GM06990 (cell line): ENCODE measurements at places on chromosomes 1 and 21.

DNA sequence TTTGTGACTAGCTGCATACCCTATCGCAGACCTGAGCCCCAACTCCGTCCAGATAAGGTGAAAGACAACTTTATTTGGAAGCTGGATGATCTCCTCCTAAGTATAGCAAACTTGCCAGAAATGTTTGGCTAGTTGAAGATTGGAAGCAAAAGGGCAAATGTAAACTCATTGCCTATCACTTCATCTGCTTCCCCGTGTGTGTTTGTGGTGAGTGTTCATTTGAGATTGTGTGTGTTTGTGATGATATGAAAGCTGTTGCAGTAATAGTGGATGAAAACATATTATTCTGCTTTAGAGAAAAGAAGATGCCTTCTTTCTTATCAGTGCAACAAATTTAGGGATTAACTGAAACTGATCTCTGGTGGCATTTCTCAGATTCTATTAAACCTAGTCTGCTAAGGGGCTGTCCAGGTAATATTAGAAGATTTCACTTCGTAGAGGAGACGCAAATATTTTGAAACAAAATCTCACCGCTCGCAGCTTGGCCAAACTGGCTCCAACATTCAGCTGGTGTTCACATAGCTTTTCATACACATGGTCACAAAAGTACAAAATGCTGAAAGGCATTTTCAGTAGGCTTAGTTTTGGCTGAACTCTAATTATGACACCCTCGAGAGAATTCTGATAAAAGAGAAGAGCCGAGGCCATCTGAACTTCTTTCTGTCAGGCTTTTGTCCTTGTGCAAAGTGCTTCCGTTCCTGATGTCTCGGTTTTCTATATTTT is 1.1 kb downstream of the TBX19 start:
- DNase-seq, result no peak

- DNase-seq, result no peak
Observed at GRCh38 chr1:185789501-185790193, 55.5 kb downstream of the HMCN1 start.

DNA sequence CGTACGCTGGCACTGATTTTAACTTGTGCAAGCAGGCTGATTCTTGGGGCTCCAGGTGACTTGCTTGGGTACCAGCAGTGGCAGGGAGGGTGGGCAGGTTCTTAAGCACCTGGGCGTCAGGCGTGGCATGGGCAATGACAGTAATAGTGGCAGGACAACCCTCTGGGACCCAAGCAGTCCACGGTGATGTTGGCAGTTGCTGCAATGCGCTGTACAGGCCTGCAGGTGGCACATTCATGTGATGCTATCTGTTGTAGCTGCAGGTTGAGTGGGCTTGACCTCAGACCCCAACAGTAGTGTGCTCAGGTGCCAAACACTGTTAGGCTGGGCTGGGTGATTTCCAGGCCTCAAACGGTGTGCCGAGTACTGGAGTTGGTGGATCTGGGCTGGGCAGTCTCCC is 10.2 kb upstream of the OR10J4 start:
- DNase-seq, result no peak

DNA sequence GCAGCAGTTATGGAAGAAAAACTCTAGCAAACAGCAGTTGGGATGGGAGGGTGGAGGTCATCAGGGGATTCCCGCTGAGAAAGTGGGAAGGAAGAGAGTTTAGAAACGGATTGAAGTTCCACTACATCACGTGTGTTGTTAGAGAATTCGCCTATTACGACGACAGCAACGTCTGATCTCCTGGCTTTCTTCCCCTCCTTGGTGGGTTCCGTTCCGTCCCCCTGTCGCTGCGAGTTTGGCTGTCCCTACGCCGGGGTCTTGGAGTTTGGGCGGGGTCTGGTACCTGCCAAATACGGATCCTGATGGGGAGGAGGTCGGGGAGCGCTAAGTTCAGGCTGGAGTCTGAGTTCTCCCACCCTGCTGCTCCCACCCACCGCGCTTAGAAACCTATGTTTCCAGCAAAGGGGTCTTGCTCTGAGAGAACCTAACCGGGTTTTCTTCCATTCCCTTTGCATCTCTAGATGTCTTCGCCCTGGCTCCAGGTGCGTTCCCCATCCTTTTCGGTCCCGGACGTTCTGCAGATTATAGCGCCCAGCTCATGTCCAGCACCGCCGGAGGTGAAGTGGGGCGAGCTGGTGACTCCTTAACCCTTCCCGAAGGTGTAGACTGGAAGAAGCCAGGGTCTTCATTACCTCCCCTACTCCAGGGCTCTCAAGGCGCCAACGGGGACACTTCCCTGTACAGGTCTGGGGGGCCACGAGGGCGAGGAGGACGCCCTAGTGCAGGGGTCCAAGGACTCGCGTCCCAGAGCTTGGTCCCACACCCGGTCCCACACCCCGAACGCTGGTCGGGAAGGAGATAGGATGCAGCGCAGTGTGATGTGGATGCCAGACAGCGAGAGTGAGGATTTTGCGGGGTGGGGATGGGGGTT is 641 bp upstream of the KCNK2 start:
- no peak for DNase-seq

GRCh38 chr1:108829498-108829916 is 27.4 kb downstream of the AKNAD1 start:
- no peak for DNase-seq

GRCh38 chr1:68140536-68140935 is 90.1 kb upstream of the DIRAS3 start:
- DNase-seq, result no peak

GRCh38 chr1:41791667-41792484 is 126.8 kb downstream of the HIVEP3 start:
- DNase-seq, result no peak

- no peak for DNase-seq
Observed at GRCh38 chr1:64479874-64480273, 9.9 kb downstream of the CACHD1 start.

- no peak for DNase-seq
Observed at GRCh38 chr1:69643266-69643665, 75.5 kb downstream of the LRRC7 start.

DNA sequence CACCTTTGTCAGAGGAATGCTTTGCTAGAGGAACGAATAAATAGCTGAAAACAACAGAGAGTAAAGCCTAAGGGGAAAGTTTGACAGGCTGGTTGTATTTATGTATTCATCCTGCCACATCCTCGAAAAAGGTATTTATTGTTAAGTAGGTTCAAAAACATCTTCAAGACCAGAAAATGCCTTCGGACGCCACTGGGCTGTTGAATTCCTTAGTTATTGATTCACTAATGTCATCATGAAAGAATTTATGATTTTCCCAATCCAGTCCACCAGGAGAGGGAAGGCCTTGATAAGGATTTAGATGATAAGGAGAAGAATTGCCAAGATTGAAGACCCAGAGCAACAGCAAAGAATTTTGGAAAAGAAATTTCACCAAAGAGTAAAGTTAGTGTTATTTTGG is 35.2 kb upstream of the MAB21L3 start:
- no peak for DNase-seq

GRCh38 chr1:198187973-198188588 is 31.3 kb downstream of the NEK7 start:
- no peak for DNase-seq

DNA sequence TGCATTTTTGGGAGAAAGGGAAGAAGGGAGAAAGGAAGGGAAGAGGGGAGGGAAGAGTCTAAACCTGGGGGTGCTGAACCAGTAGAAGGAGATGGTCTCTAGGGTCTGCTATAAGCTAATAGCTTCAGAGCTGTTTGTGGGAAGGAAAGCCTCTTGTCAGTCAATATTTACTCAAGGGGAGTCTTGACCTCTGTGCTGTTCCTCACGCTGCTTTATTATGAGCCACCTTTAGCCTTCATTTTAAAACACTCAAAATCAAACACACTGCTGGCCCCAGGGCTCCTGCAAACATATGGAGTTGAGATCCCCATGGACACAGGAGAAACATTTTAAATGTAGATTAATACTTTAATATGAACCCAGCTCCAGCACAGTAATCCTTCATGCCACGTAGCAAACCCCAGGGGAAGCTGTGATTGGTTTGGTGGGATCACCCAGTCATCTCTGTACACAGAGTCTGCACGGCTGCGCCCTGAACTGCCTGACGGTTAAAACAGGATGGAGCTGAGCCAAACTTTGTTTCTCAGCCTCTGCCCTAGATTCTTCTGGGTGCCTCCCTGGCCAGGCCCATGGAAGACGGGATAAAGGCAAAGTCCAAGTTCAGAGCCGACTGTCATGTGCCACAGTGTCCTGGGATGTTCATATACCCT is 40.2 kb upstream of the VWA5B1 start:
- DNase-seq, result peak; percentile 18

GRCh38 chr1:21641076-21641475 is 28.1 kb downstream of the RAP1GAP start:
- no peak for DNase-seq

- no peak for DNase-seq
Observed at GRCh38 chr1:100413035-100413434, 60.7 kb downstream of the CDC14A start.

DNA sequence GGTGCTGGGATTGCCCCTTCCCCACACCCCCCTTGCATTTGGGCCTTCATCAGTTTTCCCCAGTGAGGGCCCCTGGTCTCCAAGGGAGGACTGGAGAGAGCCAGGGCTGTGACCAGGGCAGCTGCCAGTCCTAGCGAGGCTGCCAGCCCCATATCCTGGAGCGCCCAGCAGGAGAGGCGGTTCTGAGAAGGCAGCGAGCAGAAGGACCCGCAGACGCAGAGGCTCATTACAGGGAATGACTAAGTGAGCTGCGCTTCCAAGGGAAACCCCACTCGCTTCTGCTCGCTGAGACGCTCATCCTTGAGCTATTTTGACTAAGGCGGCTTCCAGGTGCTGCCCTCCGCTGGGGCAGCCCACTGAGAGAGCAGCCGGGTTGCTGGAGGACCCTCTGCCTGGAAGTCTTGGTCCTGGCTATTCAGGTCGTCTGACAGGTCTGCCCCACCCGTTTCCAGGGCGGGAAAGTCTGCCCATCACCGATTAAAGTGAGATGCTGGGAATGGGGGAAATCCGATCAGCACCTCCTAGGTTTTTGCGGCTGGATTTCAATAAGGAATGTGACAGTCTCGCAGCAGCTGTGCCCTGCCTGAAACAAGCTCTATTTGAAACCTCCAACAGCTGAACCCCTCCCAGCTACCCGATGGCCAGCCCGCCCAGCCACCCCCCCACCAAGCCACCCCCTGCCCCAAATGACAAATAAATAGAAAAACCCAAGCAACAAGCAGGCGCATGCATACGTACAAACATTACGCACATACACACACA is 2.8 kb downstream of the KCNN3 start:
- DNase-seq, result no peak

DNA sequence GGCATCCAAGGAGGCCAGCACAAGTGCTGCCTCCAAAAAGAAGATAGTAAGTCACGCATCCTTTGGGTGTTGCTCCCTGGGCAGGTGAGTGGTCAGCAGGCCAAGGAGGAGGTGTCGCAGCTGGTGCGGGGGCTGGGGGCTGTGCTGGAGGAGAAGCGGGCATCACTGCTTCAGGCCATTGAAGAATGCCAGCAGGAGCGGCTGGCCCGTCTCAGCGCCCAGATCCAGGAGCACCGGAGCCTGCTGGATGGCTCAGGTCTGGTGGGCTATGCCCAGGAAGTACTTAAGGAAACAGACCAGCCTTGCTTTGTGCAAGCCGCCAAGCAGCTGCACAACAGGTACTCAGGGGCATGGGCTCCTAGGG is 4.3 kb downstream of the TRIM46 start:
- DNase-seq, result no peak
